Bronchial smooth muscle cell (primary cell): ENCODE measurements at places on chromosomes 1 and 21. TPM values are rescaled to one million over a fixed set of nuclear protein-coding genes. Genes with fewer than 3 reads are reported as not detected.

The S100A9 gene
- 1.1 and 2.5 TPM in 2 replicates for total RNA-seq

The RAP1GAP gene
- total RNA-seq, result under 0.01 and 0.16 TPM in 2 replicates

The VANGL1 gene
- total RNA-seq, result 4.1 and 4.5 TPM in 2 replicates

The RXRG gene
- total RNA-seq, result 1.2 TPM in 1 of 2 replicates, not detected in the other

The MRTO4 gene
- total RNA-seq, result 10.0 and 14.7 TPM in 2 replicates

The NBPF6 gene
- total RNA-seq, result not detected in 2 replicates

The APCS gene
- total RNA-seq, result not detected in 2 replicates

The CHRNB2 gene
- total RNA-seq, result under 0.01 TPM in 1 of 2 replicates, not detected in the other

The ADGRL4 gene
- total RNA-seq, result 0.77 and 8.2 TPM in 2 replicates

The PRR9 gene
- not detected in 2 replicates for total RNA-seq

The CFAP298 gene
- 12.3 and 15.5 TPM in 2 replicates for total RNA-seq

The C1orf116 gene
- total RNA-seq, result under 0.01 TPM in 2 replicates

The IL20 gene
- total RNA-seq, result not detected in 2 replicates

The TIPRL gene
- 31.4 and 47.1 TPM in 2 replicates for total RNA-seq

The TNFAIP8L2 gene
- total RNA-seq, result not detected in 2 replicates

The SYT6 gene
- total RNA-seq, result not detected in 2 replicates

The C1QTNF12 gene
- total RNA-seq, result 2.1 and 2.8 TPM in 2 replicates

The OLIG2 gene
- total RNA-seq, result not detected in 2 replicates

The CFAP410 gene
- 11.0 and 11.3 TPM in 2 replicates for total RNA-seq

The SRRM1 gene
- total RNA-seq, result 16.1 and 24.1 TPM in 2 replicates

The GLIS1 gene
- total RNA-seq, result 0.47 and 0.77 TPM in 2 replicates

The GBP3 gene
- total RNA-seq, result 18.9 and 32.5 TPM in 2 replicates
